Renal cortex interstitium (tissue), 15 donors: ENCODE measurements at places on chromosomes 16 and 17.

- DNase-seq = no peak
Measured at GRCh38 chr17:66411520-66411919, 109.1 kb downstream of the PRKCA start.

GRCh38 chr17:57178839-57179238 is 77.5 kb upstream of the MSI2 start:
- DNase-seq = no peak

- no peak for DNase-seq
Measured at GRCh38 chr17:11005940-11006339, 168.1 kb upstream of the PIRT start.

DNA sequence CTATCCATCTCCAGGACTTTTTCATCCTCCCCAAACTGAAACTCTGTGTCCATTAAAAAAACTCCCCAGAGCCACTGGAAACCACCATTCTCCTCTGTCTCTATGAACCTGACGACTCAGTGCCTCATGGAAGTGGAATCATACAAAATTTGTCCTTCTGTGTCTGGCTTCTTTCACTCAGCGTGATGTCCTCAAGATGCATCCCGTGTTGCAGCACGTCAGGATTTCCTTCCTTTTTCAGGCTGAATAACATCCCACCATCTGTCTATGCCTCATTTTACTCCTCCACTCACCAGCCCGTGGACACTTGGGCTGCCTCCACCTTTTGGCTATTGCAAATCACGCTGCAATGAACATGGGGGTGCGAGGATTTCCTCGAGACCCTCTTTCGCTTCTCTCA is 12.6 kb upstream of the ALDH3A1 start:
- no peak for DNase-seq

DNA sequence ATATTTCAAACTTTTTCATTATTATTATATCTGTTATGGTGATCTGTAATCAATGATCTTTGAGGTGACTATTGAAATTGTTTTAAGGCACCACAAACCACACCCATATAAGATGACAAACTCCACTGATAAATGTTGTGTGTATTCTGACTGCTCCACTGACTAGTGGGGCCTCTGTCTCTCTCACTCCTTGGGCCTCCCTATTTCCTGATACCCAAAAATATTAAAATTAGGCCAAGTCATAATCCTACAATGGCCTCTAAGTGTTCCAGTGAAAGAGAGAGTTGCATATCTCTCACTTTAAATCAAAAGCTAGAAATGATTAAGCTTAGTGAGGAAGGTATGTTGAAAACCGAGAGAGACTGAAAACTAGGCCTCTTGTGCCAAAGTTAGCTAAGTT is 23.4 kb downstream of the CYLD start:
- DNase-seq = no peak

DNA sequence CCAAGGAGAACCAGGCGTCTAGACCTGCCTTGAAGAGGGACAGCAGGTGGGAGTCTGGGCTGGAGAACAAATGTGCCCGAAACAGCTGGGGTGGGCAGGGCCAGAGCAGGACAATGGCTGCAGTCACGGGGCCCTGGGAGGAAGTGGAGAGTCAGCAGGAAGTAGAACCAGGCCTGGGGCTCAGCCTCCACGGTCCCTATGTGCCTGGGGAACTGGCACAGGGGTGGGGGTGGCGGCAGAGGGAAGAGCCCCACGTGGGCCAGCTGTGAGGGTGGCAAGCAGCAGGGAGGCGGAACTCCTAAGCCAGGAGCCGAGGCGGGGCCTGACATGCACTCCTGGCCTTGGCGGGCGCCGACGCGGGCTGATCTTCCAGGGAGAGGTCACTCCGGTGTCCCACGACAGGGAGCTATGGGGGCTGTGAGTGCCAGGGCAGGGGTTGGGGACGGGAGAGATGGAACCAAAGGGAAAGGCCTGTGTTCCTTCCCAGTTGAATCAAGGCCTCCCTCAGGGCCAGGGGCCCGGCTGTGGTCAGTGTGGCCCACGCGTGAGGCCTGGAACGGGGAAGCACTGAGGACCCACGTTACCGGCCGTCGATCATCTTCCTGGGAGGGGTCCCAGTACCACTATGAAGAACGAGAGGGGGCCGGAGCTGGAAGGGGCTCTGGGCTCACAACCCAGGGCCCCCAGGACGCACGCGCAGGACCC is 42.7 kb downstream of the TIMM22 start:
- no peak for DNase-seq

GRCh38 chr17:77140878-77141767 is at the start of gene SEC14L1:
Gene SEC14L1, plus strand, starts transcription at chr17:77140969. Its CDS starts 2,628 bp downstream, at chr17:77143597.
- no peak for DNase-seq

- DNase-seq = no peak
Measured at GRCh38 chr17:44012391-44012790, 2.4 kb downstream of the TMEM101 start.

DNA sequence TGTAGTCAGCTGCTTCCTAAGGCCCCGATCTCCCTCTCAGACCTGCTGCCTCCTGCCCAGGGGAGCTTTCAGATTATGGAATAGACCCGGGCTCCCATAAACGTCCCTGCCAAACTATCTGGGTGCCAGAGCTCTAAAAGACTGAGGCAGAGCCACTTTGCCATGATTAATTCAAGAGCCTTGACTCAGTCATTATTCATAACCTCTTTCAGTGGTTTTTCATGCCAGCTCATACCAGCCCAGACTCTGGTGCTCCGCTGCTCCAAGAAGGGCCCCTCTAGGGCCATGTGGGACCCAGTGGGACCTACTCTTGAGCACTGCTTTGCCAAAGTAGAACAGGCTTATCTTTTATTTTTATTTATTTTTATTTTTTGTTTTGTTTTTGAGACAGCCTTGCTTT is 23.9 kb downstream of the DNAI2 start:
- DNase-seq = no peak

GRCh38 chr16:23966597-23967394 is 131.0 kb downstream of the PRKCB start:
- no peak for DNase-seq

GRCh38 chr16:2077696-2078095 is 29.9 kb downstream of the TSC2 start:
- no peak for DNase-seq
